ENCODE measurements at places on chromosomes 13 and 19. TPM values are rescaled to one million over a fixed set of nuclear protein-coding genes. Genes with fewer than 3 reads are reported as not detected.

The ZIC5 gene
- polyA plus RNA-seq: not detected

The PNMA8A gene
- not detected for polyA plus RNA-seq

The C19orf53 gene
- 268 TPM for polyA plus RNA-seq

The NTN5 gene
- not detected for polyA plus RNA-seq

The RFPL4A gene
- polyA plus RNA-seq: not detected

The VAV1 gene
- 15.0 TPM for polyA plus RNA-seq

The ZNF585A gene
- polyA plus RNA-seq: 16.1 TPM

The ZNF530 gene
- 8.3 TPM for polyA plus RNA-seq

The KLK2 gene
- polyA plus RNA-seq: 0.75 TPM

The CGB1 gene
- polyA plus RNA-seq: not detected

The CRB3 gene
- polyA plus RNA-seq: 1.9 TPM

The LIM2 gene
- not detected for polyA plus RNA-seq

The SULT2A1 gene
- polyA plus RNA-seq: not detected

The LRP3 gene
- 0.12 TPM for polyA plus RNA-seq

The STRN4 gene
- polyA plus RNA-seq: 28.5 TPM

Measured in GM12878 (cell line).